ENCODE measurements at places on chromosomes 2 and 18.

- DNase-seq = no peak
Measured at GRCh38 chr2:126358122-126358521, 297.8 kb upstream of the GYPC start.

- no peak for DNase-seq
Measured at GRCh38 chr18:45821711-45822110, 3.8 kb upstream of the SIGLEC15 start.

DNA sequence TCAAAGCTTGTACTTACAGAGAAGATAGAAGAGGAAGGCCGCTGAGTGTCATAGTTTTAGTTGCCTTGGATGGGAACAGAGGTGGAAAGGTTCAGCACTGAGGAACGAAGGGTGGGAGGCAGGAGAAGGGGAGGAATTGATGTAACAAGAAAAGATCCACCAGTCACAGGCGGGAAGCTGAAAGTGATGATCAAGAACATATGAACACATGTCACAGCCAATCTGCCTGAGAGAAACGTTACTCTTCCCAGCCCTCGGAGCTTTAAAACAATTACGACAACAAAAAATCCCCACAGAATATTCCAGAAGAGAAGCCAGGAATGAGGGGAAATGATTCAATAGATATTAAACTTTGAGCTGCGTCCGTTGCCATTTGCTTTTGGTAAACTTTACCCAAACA is 87.1 kb downstream of the TSHZ1 start:
- DNase-seq = no peak

DNA sequence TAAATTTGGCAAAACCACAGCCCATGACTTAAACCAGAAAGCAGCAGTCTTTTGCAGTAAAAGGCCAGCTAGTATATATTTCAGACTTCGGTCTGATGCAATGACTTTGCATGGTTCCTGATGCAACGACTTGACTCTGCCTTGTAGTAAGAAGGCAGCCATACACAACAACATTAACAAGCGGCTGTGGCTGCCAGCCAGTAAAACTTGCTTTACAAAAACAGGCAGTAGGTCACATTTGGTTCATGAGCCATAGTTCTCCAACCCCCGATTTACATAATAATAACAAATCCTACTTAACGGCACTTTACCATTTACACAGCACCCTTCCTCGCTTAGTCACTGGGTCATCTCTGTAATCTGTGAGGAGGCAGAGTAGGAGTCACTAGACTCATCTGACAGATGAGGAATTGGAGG is 410.3 kb downstream of the LRATD1 start:
- DNase-seq = no peak

DNA sequence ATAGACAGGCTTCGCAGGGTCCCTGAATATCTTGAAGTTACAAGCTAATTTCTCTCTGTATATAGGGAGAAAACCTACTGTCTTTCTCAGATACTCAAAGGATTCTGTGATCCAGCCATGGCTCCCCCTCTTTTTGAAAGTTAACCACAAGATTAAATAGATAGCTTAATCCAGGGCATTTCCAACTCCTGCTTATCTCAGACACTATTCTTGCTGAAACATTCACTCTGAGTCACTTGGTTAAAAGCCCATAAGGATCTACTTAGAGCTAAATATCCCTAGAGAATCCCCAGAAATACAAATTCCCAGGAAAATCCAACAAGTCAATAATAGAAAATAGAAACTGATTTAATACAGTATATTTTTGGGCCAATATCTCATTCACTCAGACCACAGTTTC is 179.1 kb upstream of the LYPD1 start:
- DNase-seq = no peak

DNA sequence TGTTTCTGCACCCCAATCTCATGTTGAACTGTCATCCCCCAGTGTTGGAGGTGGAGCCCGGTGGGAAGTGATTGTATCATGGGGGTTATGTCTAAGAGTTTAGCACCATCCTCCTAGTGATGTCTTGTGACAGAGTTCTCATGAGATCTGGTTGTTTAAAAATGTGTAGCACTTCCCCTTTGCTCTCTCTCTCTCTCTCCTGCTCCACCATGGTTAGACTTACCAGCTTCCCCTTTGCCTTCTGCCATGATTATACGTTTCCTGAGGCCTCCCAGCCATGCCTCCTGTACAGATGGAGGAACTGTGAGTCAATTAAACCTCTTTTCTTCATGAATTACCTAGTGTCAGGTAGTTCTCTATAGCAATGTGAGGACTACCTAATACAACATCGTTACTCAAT is 396.9 kb upstream of the LRATD1 start:
- no peak for DNase-seq

- no peak for DNase-seq
Measured at GRCh38 chr2:64134813-64135212, 9.4 kb downstream of the PELI1 start.

GRCh38 chr18:48736321-48737260 is 197.8 kb downstream of the CTIF start:
- DNase-seq = no peak

GRCh38 chr18:9849407-9850283 is 36.1 kb upstream of the TXNDC2 start:
- peak; percentile 55 for DNase-seq

- DNase-seq = no peak
Measured at GRCh38 chr2:215870986-215871385, 142.4 kb downstream of the MREG start.

GRCh38 chr2:196160946-196161345 is 10.4 kb downstream of the STK17B start:
- DNase-seq = no peak

DNA sequence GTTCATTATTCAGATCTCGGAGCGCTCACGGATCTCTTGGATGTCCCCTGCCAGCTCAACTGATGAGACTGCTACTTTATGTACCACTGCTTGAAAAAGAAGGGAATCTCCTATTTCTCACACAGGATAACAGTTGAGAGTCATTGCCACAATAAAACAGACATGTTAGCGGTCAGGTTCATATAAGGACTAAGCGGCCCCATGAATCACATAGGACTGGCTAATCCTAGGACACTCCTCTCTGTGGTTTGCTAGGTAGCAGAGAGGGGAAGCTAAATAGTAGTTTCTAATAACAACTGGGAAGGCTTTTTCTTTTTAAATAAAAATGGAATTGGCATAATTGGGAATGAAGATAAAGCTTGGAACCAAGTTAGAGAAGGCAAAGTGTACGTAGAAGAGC is 15.9 kb upstream of the TGFA start:
- DNase-seq = no peak

GRCh38 chr2:64227603-64228125 is 83.4 kb upstream of the PELI1 start:
- DNase-seq = no peak

DNA sequence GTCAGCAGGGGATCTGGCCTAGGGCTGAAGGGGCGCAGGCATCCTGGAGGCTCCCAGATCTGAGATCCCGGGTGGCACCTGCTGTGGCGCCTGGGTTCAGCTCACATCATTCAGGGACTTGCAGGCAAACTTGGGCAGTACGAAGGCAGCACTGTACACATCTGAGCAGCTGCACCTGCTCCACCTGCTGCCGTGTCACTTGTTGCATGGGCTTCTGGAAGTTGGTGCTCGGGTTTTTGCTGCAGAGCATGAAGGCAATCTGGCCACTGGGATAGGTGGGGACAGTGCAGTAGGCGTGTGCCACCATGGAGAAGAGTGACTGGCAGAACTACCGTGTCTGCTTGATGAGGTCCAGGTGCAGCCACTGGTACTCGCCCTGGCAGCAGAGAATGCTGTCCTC is 48.6 kb downstream of the UGGT1 start:
- DNase-seq = no peak

DNA sequence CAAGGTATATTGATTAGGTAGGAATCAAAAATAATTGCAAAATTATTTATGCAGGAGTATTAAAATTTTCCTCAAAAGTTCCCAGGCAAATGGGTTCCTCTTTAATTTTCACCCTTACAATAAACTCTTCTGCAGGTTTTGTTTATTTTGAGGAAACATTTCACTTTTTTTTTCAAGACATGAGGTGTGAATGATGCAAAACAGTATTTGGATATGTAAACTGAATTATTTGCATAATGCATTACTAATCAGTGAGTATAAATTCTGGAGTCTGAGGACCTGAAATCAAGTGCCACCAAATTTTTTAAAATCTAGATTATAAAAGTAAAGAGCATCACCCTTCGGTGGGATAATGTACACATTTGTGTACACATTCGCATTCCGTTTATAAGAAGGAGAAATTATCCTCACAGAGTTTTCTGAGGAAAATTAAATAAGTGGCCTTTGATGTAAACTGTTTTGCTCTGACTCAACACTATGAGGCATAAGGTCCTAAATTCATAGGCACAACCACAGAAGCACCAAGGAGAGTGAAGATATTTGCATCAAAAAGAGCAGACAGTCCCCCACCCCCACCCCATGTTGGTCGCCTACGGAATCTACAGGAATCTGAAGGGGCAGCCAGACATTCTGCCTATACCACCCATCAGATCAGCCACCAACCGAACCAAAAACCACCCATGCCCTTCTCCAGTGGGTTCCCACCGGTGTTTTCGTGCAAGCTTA is 33.1 kb downstream of the BCL11A start:
- no peak for DNase-seq

GRCh38 chr2:45759310-45759851 is 107.9 kb downstream of the PRKCE start:
- DNase-seq = no peak

- DNase-seq = peak; percentile 59
Measured at GRCh38 chr18:46281185-46282176, 177.3 kb downstream of the HAUS1 start.

DNA sequence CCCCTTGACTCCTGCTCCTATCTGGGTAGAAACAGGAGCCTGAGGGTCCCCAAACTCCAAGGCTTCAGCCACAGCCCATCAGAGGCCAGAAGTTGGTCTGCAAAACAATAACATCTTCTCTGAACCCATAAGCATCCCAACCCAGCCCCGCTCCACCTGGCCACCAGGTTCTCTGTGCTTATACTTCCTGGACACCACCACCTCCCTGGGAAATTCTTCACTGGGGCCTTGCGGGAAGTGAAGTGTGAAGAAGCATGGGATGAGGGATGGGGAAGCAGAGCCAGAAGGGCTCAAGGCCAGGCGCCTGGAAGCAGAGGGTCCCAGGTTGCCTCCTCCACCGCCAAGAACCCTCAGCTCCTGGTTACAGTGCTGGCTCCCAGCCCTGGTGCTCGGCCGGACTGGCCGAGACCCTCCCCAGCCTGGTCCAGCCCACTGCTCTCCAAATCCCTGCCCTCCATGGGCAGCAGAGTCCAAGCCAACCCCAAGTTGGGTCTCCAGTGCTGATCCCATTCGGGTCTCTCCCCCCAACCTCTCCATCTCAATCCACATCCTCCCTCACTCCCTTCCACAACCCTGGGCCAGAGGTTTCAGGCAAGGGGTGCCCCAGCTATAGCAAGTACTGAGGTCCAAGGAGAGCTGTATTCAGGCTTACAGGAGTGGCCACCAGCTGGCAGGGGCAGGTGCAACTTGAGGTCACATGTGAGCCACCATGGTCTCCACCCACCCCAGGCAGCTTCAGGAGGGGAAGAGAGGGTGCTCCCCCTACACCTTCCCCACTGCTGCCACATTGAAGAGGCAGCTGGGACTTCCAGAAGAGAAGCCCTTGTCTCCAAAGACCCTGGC is 60.7 kb downstream of the TNS1 start:
- no peak for DNase-seq

DNA sequence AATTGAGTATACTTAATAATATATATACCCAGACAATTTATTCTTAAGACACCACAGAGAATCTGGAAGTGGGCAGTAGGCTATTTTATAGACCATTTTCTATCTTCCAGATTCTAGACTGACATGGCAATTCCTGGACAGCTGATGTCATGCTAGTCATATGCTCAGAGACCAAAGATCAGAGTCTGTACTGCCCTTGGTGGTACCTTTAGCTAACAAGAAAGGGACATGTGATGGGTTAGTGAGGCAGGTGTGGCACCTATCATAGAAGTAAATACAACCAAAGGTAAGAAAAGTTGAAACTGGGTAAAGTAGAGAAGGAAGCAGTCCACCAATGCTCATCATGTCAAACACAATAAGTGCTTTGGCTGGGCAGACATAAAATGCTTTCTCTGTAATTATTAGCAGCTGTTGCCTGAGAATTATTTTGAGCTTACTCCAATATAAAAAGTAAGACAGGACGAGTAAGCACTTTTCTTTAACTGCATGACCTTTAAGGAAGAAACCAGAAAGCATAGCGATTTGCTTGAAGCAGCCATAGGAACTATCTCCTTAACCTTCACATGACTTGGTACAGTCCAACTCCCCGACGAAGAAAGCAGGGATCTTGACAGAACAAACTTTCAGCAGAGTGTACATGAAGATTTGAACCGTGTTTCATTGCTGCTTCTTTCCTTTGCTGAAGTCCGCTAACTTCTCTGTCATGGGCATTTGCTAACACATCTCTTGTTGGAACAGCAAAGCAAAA is 47.1 kb downstream of the SLC40A1 start:
- DNase-seq = peak; percentile 47

DNA sequence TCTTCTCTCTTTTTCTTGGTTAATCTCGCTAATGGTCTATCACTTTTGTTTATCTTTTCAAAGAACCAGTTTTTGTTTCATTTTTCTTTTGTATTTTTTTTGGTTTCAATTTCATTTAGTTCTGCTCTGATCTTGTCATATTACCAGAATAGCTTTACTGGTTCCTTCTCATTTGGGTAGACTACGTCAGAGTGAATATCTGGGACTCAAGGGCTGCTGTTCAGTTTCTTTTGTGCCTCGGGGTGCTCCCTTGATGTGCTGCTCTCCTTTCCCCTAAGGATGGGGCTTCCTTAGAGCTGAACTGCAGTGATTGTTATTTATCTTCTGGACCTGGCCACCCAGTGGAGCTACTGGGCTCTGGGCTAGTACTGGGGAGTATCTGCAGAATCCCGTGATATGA is 29.4 kb upstream of the IL1RN start:
- no peak for DNase-seq

GRCh38 chr2:14915983-14916382 is 283.5 kb downstream of the LRATD1 start:
- no peak for DNase-seq

DNA sequence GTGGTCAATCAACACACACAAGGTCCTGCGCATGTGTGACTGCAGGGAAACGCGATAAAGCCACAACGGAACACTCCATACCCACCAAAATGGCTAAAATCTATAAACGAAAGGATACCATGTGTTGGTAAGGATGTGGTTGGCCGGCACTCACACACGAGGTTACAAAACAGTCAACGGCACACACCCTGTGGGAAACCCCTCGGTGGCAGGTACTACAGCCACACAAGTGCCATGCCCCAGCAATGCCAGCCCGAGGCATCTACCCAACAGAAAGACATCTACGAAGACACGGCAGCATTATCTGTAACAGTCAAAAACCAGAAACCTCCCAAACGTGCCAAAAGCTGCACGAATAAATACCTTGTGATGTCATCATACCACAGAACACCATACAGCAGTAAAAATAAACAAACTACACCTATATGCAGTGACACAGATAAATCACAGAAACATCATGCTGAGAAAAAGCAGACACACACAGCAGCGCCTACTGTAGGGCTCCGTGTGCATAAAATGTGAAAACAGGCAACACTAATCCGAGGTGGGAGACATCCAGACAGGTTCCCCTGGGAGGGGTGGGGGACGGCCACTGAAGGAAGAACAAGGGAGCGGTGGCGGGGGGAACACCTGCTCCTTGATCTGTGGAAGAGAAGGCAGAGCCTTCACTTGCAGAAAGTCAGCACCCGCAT is 36.7 kb downstream of the HDAC4 start:
- no peak for DNase-seq

GRCh38 chr18:67363694-67364093 is 152.8 kb downstream of the DSEL start:
- DNase-seq = no peak

Data from mucosa of gallbladder (tissue), 1 donor.